Activated CD4-positive, alpha-beta T cell treated with anti-CD3 and anti-CD28 coated beads, Interleukin-2, amount 10 ng/mL, durations not matched to agents 7 days and 5 days (primary cell): ENCODE measurements at places on chromosomes 7 and 10.

- DNase-seq: no peak
Observed at GRCh38 chr7:24721481-24722001, 35.7 kb downstream of the GSDME start.

GRCh38 chr10:62457196-62457595 lies 83.0 kb downstream of the ZNF365 start:
- DNase-seq: no peak

GRCh38 chr7:148773334-148773733 lies 74.6 kb downstream of the CUL1 start:
- DNase-seq: peak; percentile 62

DNA sequence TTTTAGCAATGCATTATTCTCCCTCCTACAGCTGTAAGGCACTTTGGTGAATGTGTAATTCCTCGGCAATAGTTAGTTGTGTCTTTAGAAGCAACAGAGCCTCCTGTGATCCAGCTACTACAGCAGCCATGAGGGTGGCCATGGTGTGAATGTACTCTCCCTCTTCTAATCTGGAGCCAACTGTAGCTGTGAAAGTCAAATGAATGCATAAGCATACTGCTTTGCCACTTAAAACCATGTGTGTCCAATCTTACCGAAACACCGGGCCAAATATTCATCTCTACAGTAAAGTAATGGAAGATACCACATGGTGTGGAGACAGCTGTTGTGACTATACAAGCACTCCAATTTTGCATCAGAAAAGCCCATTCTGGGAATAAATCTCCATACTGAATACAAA lies 195.0 kb downstream of the DNAJC1 start:
- no peak for DNase-seq

GRCh38 chr10:1600861-1601260 lies 136.5 kb downstream of the ADARB2 start:
- DNase-seq: no peak
